ENCODE measurements at places on chromosomes 12 and 14.

- no peak for DNase-seq
These were observed at the start of gene CLEC2D for GRCh38 chr12:9669534-9669933. Gene CLEC2D, plus strand, starts transcription at chr12:9669713. Its CDS starts 22 bp downstream, at chr12:9669735.

- peak; percentile 86 for DNase-seq
These were observed 119.9 kb upstream of the PCED1B start for GRCh38 chr12:46959502-46959901.

DNA sequence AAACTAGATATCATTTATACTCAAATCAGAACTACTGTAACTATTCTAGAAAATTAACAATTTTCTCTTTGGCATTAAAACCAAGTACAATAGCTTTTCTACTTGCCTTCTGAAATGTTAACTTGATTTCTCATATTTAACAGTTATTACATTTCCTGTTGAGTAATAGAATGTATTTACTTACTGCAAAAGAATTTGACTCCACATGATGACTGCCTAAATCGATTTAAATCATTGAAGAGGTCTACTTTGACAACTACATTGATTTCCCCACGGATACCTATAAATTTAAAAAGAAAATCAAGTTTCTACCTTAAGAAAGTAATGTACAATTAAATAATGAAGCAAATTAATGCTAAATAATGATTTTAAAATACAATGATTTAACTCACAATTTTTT lies 18.9 kb downstream of the C2CD5 start:
- no peak for DNase-seq

DNA sequence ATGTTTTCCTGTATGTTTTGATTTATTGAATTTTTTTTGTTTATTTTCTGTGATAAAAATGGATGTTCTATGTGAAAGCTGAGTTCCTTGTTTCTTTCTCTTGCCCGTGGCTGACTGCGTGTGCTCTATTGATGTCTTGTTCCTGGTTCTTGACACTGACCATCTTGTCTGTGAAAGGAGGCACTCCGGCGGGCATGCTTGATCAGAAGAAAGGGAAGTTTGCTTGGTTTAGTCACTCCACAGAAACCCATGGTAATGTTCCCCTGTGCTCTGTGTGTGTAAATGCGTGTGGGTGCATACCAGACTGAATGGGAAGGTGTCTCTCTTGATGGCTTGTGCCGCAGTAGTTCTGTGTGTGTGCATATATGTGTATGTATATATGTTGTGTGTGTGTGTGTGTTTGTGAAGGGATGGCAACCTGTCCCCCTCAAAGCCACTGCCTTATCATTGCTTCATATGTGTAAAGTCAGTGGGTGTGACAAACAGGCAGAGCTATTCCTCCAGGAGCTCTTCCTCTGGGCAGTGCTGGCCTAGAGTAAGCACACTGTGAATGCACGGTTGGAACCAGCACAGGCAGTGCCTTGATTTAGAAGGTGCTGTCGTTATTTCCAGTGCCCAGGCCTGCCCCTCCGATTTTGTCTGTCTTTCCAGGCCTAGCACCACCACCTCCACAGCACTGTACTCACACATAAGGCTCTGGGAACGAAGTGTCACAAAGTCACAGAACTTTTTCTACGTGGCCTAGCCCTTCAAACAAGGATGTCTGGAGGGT lies 247.3 kb upstream of the FKBP4 start:
- DNase-seq = no peak

DNA sequence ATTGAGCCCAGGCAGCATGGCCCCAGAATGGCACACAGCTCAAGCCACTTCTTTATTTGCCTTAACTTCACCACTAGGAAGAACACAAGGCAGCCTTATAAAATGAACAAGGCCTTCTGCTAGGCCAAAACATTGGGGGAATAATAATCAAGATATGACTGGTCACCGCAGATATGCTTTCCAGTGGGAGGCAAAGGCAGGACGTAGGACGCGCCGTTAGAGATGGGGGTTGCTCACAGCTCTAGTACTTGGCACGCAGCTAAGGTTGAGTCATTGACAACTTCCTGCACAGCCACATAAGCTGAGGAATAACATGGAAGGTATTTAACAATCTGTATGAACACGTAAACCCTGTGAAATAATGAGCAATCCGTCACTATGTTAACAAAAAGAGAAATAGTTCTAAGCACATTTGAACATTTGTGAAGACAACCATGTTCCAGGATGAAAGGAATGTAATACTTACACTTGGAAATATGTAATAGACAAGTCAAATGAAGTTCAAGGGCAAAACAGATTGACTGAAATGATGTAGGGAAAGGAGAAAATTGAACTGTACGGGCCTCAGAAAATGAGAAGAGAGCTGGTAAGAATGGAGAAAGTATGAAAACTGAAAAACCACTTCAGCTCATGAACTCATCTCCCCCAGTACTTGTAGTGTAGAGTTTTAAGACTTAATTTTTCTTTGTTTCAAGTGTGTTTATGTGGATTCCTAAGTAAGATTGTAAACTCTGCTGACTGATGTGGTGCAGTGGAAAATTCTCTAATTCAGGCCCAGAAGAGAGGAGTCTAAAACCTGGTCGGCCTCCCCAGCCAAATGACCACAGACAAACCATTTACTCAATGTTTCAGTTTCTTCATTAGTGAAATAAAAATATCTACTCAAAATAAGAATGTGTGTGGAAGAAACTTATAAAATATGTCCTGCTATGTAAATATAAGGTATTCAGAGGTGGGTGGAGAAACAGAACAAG lies 59.3 kb upstream of the CCDC91 start:
- DNase-seq = peak; percentile 96

GRCh38 chr12:78210894-78211302 lies 380.2 kb downstream of the NAV3 start:
- peak; percentile 81 for DNase-seq

All from A172 (cell line).